ENCODE measurements at places on chromosomes 2 and 18. TPM values are rescaled to one million over a fixed set of nuclear protein-coding genes. Genes with fewer than 3 reads are reported as not detected.

The MCEE gene
- 21.1 TPM for total RNA-seq

GRCh38 chr2:234705108-234705507 lies 208.2 kb upstream of the ARL4C start:
- peak; percentile 86 for DNase-seq

The CAPN14 gene
- total RNA-seq = not detected

- DNase-seq = peak; percentile 71
These were observed 191.9 kb upstream of the TCF4 start for GRCh38 chr18:55779691-55780585.

GRCh38 chr18:46812311-46812710 lies 55.5 kb upstream of the ST8SIA5 start:
- no peak for DNase-seq

DNA sequence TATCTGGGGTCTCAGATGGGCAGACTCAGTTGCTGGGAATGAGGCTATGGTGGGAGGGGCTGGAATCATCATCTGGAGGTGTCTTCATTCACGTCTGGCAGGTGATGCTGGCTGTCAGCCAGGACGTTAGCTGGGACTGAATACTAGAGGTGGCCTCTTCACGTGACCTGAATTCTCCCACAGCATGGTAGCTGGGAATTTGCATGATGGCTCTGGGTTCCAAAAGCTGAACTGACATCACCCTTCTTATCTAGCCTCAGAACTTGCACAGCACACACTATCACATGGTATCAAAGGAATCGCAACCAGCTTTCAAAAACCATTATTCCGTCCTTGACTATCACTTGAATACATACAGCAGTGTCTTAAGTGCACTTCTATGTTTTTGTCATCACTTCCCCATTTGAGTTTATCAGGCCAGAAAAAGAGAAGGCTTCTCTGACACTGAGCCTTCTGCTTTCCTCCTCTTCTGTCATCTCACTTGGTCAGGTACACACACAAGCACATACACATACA lies 53.0 kb upstream of the LRP2 start:
- DNase-seq = no peak

The CPS1 gene
- 2.0 TPM for total RNA-seq

DNA sequence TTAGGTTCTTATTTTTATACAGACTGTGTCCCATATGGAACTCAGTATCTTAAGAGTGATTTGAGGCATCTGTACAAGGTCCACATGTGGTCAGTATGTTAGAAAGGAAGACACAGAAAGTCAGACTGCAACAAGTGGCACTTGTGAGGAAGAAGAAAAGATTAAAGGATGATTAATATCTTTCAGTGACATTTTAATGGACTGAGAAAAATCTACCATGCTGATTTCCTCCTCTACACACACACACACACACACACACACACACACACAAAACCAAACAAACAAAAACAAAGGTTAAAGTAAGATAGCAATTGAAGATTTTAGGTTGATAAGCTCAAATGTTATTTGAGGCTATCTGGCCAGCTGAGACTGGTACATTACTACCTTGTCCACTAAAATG lies 94.5 kb upstream of the CHRNA1 start:
- no peak for DNase-seq

All from GM23248 (cell line).